Activated CD8-positive, alpha-beta memory T cell treated with anti-CD3 and anti-CD28 coated beads for 1 hour (primary cell): ENCODE measurements at places on chromosomes 13 and 19.

- no peak for DNase-seq
Observed at GRCh38 chr13:99211421-99212035, 10.9 kb downstream of the UBAC2 start.

DNA sequence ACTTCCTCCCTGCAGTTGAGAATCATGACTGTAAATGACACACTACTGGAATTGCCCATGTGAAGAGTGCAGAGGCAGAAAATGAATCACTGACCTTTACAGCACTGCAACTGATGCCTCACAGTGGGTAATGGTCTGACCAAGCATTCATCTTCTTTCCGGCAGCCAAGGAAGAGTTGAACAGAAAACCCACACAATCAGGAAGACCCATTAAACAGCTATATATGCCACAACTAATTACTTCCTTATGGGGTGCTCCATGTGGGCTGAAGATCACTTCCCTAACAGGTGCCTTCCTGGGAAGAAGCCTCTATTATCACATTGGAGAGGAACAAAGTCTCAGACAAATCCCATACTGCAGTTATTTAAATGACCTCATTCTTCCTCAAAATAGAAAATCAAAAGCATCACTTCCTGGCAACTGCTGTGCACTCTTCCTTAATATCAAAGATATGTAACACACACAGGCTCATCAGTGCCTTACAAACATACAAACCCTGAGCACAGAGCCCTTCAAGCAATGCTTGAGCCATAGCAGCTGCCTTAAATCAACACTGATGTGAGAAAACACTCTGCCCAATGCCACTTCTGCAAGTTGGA is 45.8 kb downstream of the RUBCNL start:
- DNase-seq: no peak

GRCh38 chr19:20607943-20608342 is 42.4 kb upstream of the ZNF737 start:
- no peak for DNase-seq

DNA sequence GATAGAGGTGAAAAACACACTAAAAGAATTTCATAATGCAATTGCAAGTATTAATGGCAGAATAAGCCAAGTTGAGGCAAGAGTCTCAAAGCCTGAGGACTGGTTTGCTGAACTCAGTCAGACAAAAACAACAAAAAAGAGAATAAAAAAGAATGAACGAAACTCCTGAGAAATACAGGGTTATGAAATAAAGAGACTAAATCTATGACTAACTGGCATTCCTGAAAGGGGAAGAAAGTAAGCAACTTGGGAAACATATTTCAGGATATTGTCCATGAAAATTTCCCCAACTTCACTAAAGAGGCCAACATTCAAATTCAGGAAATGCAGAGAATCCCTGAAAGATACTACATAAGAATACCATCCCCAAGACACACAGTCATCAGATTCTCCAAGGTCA is 47.8 kb downstream of the UBL3 start:
- no peak for DNase-seq

DNA sequence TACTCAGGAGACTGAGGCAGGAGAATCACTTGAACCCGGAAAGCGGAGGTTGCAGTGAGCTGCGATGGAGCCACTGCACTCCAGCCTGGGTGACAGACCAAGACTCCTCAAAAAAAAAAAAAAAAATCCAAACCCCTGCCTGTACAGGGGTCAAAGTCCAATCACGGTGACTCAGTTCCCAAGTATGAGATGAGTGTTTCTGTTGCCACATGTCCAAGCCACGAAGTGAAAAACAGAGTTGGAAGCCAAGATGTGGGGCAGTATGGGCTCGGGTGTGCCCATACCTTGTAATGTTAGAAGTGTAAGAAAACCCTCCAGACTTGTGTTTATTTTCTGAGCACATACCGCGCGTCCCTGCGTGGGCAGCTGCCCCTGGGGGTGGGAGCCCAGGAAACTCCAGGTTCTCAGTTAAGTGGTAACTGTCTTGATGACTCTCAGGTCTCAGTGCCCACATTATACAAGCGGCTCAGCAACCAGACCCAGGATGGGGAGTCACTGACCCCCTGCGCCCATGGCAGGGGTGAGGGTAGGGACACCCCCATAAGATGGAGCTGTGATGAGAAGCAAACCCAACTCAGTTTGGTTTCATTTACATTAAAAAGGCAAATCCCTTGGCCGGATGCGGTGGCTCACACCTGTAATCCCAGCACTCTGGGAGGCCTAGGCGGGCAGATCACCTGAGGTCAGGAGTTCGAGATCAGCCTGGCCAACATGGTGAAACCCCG is 1.2 kb upstream of the GPX4 start:
- no peak for DNase-seq

GRCh38 chr19:4877753-4878490 is 10.5 kb upstream of the PLIN3 start:
- DNase-seq: no peak

DNA sequence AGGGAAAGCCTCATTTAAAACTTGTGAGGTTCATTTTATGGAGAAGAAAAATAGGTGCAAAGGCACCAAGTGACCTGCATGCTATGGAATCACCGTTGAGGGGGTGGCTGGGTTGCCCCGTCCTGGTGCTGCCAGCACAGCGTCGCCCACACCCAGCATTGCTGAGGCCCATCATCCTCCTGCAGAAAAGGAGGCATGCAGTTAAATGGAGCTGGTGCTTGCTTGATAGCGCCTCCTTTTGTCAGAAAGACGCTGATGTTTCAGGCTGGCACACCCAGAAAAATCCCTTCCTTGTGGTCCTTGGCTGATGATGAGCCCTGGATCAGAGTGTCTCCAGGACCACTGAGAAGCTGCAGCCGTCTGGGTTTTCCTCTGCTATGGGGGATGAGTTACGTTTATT is 36.9 kb downstream of the DHRS12 start:
- DNase-seq: no peak

DNA sequence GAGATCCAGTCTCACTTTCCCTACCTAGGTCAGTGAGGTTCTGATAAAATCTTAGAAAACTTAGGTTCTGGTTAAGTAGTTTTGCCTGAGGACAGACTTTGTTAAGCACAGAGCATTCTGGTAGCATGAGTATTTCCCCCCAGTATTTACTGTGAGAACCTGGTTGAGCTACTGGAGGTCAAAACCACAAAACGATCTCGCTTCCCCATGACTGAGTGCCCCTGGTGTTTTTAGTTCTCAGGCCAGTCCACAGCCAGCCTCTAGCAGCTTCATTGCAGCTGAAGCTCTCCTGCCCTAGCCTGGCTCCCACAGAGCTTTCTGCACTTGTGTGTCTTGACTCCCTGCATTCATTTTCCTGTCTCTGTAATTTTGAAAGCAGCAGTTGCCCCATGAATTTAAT is 1138.2 kb downstream of the UQCRFS1 start:
- DNase-seq: no peak

- no peak for DNase-seq
Observed at GRCh38 chr19:30390356-30390988, 18.3 kb downstream of the ZNF536 start.

DNA sequence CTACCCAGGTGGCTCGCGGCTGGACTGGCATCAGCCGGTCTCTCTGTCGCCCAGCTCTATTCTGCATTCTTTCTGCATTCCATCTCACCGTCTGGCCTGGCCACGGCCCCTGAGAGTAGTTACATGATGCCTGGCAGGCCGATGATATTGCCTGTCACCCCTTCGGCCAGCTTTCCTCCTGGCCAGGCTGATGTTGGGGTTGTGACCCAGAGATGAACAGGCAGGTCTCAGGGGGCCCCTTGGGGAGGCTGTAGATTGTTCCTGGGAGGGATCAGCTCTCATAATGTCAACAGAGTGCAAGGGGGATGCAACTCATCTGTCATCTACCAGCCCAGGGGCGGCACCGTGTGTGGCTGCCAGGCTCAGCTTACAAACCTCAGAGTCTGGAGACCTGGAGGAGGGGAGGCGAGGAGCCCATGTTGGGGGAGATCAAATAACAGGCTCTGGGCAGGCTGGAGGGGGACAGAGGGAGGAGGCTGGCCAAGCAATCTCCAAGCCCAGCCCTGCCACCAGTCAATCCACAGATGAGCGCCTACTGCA is 13.6 kb upstream of the FBXO17 start:
- DNase-seq: no peak

- DNase-seq: no peak
Observed at GRCh38 chr13:97005625-97006262, 11.5 kb upstream of the OXGR1 start.

DNA sequence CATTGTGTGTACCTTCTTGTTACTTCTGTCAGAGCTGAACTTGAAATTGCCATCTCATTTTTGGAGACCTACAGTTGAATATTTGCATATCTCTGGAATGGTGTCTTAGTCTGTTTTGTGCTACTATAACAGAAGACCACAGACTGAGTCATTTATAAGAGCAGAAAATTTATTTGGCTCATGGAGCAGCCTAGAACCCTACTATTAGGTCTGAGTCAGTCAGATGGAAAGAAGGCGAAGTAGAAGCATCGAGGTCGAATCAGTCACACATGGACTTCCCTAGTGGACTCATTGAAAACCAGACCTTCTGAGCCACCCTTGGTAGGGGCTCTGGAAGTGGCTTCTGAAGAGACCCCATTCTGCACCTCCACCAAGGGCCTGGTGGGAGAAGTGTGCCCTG is 33.9 kb upstream of the TPT1 start:
- no peak for DNase-seq

DNA sequence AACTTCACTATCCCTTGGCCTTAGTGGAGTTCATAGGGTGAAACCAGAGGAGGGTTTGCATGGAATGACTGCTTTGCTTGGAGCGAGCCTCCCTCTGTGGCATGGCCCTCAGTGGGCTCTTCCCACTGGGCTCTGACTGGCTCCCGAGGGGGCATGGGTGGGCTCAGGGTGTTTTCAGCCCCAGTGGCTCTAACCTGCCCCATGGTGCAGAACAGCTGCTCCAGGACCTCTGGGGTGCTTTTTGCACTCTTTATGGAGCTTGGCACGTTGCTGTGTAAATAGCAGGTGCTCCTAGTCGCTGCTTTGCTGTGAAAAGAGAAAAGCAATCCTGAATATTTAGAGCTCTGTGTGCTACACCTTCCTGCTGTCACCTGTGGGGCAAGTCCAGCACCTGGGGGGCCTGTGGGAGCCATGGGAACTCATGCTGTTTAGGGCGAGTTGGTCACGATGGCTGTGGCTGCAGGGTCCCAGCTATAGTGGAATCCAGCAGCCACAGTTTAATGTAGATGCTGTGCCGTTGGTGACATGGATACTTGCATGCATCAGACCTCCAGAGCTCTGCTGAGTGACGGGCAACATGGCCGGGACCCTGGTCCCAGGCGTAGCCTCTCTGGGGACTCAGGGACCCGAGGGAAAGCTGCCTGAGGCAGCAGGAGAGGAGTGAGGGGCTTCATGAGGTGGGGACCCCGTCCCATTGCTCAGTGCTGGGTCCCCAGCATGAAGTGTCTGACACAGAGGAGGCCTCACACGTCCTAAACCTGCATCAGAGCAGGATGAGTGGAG is 14.3 kb upstream of the MCF2L start:
- no peak for DNase-seq

DNA sequence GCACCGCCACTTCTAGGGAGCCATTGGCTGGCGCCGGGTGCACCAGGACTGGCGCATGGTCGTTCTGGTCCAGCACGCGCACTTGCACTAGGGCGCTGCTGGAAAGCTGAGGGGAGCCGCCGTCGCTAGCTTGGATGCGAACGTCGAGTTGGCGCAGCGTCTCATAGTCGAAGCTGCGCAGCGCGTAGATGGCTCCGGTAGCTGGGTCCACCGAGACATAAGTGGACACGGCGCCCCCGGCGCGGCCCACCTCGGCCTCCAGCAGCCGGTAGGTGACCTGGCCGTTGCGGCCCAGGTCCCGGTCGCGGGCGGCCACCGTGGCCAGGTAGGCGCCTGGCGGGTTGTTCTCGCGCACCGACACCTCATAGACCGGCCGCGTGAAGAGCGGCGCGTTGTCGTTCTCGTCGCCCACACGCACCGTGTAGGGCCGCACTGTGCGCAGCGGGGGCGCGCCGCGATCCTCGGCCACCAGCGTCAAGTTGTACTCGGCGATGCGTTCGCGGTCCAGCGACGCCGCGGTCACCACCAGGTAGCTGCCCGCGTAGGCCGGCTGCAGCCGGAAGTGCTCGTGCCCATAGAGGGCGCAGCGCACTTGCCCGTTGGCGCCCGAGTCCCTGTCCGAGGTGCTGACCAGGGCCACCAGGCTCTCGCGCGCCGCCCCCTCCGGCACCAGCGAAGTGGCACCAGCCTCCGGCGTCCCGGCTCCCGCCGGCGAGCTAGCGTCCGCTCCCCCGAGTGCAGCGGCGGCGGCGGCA is 1.7 kb downstream of the PCDH8 start:
- DNase-seq: no peak

DNA sequence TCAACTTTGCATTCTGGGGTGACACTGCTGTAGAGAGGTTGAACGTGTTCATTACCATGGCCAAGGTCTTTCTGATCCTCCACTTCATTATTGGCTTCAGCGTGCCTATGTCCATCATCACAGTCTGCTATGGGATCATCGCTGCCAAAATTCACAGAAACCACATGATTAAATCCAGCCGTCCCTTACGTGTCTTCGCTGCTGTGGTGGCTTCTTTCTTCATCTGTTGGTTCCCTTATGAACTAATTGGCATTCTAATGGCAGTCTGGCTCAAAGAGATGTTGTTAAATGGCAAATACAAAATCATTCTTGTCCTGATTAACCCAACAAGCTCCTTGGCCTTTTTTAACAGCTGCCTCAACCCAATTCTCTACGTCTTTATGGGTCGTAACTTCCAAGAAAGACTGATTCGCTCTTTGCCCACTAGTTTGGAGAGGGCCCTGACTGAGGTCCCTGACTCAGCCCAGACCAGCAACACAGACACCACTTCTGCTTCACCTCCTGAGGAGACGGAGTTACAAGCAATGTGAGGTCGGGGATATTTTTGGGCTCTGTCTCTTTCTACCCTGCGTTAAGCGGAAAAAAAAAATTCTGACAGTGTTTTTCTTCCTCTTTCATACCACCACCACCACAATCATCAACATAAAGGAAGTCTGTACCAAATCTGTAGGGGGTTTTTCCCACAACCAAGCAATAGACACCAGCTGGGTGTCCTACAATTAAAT is 29.5 kb downstream of the FPR3 start:
- no peak for DNase-seq

- DNase-seq: no peak
Observed at GRCh38 chr19:53908106-53908934, 758 bp upstream of the CACNG7 start.

DNA sequence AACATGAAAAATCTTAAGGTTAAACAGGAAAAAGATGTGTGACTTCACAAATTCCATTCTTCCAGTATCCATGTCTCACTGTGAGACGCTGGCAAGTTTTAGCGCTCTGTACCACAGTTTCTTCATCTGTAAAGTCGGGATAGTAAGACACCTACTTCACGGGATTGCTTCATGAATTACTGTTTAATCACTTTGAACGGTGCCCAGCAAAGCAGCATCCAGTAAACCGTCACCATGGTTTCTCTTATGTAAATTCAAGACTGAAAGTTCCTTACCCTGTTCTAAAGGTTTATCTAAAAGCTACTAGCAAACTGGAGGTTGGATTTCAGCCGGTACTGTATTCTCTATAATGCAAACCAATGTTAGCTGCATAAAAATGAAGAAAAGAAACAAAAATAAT is 53.5 kb downstream of the KATNAL1 start:
- DNase-seq: no peak

- no peak for DNase-seq
Observed at GRCh38 chr19:49749771-49750170, 13.3 kb downstream of the TSKS start.
